ENCODE measurements at places on chromosomes 1 and 21. TPM values are rescaled to one million over a fixed set of nuclear protein-coding genes. Genes with fewer than 3 reads are reported as not detected.

Gene FCMR
- total RNA-seq: not detected

Gene PODN
- total RNA-seq: not detected

- DNase-seq: no peak
Observed at GRCh38 chr1:151367658-151368392, 4.7 kb downstream of the SELENBP1 start.

DNA sequence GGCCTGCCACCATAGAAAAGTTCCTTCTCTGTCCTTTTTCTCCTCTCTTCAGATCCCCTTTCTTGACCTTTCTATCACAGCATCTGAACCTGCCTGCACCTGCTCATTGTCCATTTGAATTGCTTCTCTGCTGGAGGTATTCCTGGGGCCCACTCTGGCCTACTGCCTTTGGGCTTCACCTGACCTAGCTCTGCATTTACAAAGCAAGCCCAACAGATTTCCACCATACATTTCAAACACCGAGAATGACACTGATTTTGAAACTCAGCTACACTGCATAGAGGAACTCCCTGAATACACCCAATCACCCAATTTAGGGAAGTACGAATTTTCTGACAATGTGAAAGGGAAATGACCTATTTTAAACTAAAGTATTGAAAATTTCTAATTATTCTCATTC, 284.5 kb upstream of the USP25 start:
- DNase-seq: no peak

- no peak for DNase-seq
Observed at GRCh38 chr1:92486251-92487077, at the start of gene GFI1. GFI1 (minus strand) TSS chr1:92486925; CDS start chr1:92483487, 3,438 bp downstream.

GRCh38 chr21:45583831-45584509, 41.7 kb upstream of the SLC19A1 start:
- no peak for DNase-seq
